ENCODE measurements at places on chromosomes 1 and 21.
A peak's percentile ranks its signal among the peaks of the same experiment; 100 is the strongest.

- DNase-seq, result peak; percentile 76
Observed at GRCh38 chr1:32413507-32414185, 19.4 kb upstream of the BSDC1 start.

GRCh38 chr1:244664353-244664752 lies 11.4 kb downstream of the DESI2 start:
- DNase-seq, result no peak

- DNase-seq, result no peak
Observed at GRCh38 chr1:234619071-234619480, 9.1 kb upstream of the IRF2BP2 start.

- no peak for DNase-seq
Observed at GRCh38 chr1:180691322-180691913, 59.6 kb downstream of the XPR1 start.

DNA sequence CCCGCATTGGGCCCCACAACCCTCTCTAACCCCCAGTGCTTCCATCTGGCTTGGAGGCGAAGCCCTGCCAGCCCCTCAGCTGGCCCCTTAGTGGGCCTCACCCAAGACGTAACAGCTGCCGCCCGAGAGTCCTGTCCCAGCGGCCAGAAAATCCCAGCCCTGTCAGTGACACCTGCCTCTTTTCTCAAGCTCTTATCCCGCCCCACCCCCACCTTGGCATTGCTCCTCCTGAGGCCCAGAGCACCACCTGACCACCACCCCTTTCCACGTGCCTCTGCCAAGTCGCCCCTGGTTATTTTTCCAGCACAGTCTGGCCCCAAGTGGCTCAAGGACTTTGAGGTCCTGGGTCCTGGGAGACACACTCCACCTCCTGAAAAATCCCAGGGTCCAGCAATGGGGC lies 5.9 kb upstream of the CTRC start:
- DNase-seq, result no peak

DNA sequence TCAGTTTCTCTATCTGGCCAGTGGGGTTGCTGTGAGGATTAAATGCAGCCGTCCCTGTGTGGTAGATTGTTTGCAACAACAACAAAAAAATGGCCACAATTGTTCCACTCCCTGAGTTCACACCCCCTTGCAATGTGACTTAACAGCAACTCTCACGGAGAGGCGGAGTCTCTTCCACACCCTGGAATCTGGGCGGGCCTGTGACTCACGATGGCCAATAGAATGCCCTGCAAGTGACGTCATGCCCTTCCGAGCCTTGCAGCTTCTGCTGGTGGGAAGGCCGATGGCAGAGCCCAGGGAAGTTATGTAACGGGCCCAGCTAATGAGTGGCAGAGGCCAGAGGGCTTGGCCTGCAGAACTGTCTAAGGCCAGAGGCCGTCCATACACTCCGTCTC lies 87.9 kb downstream of the RIPK4 start:
- DNase-seq, result peak; percentile 97

GRCh38 chr1:205285381-205286101 lies 36.0 kb downstream of the NUAK2 start:
- no peak for DNase-seq
